ENCODE measurements at places on chromosomes 2 and 18.

DNA sequence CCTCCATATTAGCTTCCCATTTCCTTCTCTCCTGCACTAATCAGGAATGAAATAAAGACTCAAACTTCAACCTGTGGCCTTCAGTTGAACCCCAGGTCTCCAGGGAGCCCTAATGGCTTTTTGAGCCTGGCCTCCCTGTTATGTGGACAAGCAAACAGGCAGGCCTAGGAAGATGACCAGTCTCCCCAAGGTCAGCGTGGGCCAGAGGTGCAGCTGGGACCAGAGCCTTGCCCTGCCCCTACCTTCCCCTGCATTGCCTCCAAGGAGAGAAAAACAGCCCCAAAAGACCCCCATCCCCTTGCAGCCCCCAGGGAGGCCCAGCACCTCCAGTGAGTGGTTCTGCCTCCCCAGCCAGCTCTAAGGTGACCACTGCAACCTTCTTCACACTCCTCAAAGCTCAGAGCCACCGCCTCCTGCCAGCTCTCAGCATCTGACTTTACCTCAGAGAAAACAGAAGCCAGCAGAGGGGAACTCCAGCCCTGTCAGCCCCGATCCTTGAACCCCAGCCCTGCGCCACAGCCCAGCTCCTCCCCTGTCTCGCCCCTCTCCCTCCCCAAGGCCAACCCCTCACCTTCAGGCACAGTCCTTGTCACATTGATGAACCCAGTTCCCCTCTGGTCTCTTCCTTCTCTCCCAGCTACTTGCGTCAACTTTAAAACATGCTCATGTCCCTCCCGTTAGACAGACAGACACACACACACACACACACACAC is 59.5 kb upstream of the ID2 start:
- DNase-seq = no peak

- DNase-seq = no peak
These were observed 8.7 kb upstream of the IMPA2 start for GRCh38 chr18:11972371-11973174.

GRCh38 chr18:34808389-34808788 is 98.3 kb downstream of the DTNA start:
- no peak for DNase-seq

DNA sequence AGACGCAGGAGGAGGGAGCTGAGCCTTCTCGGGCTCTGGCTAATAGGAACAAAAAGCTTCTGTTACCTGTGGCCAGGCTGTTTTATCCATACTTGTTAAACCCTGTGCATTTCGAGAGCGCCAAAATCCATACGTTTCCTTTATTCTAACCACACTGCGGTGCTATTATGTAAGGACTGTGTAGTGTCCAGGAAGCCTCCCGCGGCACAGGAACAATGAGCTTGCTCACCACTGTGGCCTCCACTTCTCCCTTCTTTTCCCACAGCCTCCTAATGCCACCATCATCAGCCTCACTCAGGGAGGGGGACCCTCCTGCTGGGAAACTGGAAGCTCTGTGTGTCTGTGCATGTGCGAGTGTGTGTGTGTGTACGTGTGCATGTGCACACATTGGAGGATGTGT is 268.5 kb downstream of the HAUS1 start:
- no peak for DNase-seq

DNA sequence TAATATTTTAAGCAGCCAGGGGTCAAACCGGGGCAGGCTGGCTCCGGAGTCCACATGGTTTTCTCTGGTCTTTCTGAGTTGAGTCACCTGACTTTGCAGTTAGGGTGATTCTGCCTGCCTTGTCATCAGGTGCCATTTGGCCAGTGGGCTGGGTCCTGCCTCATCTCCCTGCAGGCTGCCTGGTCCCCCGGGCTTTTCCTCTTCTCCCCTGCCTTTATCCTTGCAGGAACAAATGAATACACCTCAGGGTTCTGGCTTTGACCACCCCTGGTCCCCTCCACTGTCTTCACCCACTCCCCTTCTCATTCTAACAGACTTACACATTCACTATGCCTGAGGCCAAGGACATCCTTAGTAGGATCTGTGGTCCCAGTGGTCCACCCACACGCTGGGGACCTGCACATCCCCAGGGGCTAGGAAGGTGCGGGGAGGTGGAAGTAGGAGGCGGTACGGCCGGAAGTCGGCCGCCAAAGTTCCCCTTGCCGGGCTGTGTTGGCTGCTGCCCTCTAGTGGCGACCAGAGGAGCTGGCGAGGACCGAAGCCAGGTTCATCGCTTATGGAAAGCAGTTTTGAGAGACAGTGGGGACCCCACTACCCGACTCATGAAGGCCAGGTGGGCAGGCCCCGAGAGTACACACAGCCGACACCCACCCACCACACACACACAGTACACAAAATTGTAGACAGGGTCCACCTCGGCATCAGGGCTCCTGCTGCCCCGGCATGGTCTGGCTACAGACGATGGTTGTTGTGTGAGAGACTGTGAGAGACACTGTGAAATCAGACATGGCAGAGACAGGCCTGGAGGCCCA is 6.3 kb upstream of the TEX261 start:
- no peak for DNase-seq
